ENCODE measurements at places on chromosomes 3 and 15.
A peak's percentile ranks its signal among the peaks of the same experiment; 100 is the strongest.

GRCh38 chr15:35673093-35673684 is 127.2 kb upstream of the DPH6 start:
- DNase-seq, result no peak

DNA sequence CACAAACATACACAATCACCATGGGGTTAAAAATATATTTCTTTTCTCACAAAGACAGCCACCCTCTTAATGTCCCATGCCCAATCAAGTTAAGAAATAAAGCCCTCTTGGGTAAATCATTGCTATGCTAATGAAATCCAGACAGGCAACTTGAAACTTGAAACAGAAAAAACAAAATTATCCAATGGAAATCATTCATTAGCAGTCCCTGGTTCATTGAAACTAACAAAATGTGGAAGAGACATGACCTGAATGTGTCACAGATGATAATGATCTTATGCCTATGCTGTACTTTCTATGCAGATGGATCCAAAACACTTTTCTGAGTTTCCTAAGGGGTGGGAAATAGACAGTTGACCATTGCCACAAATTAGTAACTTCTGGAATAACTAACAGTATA is 983.7 kb downstream of the MCTP2 start:
- DNase-seq, result no peak

- DNase-seq, result no peak
Observed at GRCh38 chr3:195868866-195869412, 39.4 kb downstream of the TNK2 start.

DNA sequence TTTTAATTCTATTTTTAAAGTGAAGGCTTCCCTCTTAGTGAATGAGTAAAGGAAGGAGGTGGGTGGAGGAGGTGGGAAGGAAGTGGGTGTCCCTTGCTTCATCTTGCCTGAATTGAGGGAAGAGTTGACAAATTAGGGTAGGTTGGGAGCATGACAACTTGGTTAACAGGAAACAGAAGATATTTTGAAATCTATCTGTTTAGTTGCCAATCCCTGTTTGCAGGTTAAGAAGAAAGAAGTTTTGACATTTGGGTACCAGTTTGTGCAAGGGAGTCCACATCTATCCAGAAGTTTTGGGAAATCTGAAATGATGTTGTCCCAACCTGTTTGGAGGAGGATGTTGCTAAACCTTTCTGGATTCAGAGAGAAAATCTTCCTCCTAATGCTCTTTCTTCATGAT is 204.1 kb upstream of the SUCLG2 start:
- no peak for DNase-seq

DNA sequence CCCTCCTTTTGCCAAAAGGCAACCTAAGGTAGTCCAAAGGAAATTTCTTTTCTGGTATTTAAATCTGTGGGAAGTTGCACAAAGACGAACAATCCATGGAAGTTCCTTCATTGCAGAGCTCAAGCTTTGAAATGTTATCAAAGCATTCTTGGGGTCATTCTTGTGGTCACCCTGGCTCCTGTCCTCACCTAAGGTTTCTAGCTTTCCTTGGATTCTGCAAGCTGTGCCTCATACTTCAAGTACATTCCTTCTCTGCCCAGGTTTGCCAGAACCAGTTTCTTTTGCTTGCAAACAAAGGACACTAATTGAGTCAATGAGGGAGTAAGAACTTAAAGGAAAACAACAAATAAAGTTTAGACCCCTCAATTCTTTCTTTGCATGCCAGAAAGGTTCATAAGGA is 329.8 kb upstream of the PDZRN3 start:
- DNase-seq, result no peak

DNA sequence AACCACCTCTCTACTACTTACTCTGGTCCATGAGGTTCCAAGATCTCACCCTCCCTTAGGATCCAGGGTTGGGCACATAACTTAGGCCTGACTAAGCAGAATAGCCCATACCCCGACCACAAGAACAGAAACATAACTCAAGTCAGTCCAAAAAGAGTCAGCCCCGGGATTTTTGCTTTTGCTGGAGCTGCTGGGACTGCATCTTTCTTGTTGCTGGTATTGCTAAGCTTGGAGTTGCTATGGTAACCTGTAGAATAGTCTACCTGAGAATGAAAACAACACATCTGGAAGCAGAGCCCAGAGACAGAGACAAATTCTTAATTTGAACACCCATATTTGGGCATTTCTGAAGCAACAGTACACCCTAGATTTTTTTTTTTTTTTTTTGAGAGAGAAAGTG is 6.5 kb downstream of the RUBCN start:
- DNase-seq, result peak; percentile 85

DNA sequence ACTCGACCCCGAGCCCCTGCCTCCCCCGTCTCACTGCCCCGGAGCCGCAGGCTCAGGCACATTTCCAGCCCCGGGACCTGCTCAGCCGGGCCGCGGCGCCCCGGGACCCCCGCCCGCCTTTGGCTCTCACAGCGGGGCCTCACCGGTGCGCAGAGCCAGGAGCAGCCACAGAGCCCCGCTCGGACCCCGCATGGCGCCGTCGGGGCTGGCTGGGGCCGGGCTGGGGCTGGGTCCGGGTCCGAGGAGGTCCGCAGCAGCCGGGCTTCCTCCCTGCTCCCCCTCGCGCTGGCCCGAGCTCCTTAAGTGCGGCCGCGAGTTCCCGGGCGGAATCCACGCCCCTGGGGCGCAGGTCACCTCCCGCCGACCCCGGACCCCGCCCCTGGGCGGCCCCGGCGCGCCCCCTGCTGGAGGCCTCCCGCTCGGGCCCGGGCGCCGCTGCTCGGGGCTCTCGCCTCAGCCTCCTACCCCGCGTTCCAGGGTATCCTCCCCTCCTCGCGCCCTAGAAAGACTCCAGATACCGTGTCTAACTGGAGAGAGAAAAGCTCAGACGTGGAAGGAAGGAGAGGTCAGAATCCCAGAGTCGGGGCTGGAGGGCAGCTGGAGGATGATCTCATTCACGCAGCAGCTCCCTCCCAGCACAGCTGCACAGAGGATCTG is at the start of gene MELTF:
Gene MELTF (minus strand): TSS at position 307 of the 657 bp plus-strand sequence. CDS start 115 bp downstream, at position 192.
- peak; percentile 94 for DNase-seq

DNA sequence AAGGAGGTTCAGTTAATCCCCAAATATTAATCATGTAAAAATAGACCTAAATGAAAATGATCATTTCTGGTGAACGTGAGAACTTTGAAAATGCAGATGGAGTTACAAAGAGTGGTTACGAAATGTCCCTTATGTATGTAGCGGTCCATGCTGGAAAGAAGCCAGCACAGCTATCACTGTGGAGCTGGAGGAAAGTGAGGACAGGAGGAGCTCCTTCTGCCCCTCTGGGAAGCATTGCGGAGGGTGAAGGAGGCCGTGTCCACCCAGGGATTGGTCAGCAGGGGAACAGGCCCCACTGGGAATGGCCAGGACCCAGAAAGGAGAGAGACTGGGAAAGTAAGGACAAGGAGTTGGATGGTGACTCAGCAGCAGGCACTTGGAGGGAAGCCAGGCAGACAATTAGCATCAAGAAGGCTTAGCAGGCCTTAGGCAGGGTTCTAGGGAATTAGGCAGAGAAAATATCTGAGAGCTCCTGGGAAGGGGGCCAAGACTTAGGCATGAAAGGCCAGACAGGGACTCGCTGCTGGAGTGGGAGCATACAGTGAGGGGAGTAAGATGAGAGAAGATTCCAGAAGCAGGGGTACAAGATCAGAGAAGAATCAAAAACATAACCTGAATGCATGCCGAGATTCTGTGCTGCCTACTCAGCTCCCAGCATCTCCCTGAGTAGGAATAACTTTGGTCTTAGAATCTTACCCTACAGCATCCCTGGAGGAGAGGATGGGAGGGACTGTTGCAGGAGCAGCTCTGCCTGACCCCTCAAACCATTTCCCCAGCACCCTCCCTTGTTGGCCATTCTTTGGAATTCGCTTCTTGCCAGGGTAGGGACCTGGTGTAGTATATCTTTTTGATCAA is 171.0 kb upstream of the UMPS start:
- peak; percentile 85 for DNase-seq

DNA sequence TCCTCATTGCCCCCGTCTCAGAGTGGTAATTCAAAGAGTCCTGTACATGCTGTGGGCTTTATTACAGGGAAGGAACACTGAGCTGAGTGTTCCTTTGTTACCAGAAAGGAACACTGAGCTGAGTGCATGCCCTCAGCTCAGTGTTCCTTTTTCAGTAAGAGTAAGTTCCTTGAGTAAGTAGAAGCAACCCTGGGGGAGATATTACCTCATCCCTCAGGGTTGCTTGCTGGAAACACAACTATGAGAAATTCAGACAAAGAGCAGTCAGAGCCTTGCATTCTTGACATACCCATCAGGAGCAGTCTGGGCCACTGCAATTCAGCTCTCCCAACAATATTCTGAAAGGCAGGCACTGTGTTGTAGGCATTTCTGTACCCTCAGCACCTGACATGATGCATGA is 17.0 kb downstream of the CHRM5 start:
- DNase-seq, result peak; percentile 81

GRCh38 chr15:58165661-58166060 is 27.5 kb downstream of the AQP9 start:
- DNase-seq, result no peak

- DNase-seq, result peak; percentile 99
Observed at GRCh38 chr3:14124615-14125192, at the start of the genes CHCHD4 and TMEM43. TSS of gene CHCHD4 (minus strand) at chr3:14124870. CDS start at chr3:14124676, 194 bp downstream. TSS of gene TMEM43 (plus strand) at chr3:14125052. CDS start at chr3:14125194, 142 bp downstream.

- DNase-seq, result peak; percentile 45
Observed at GRCh38 chr3:178618197-178618596, 82.0 kb downstream of the KCNMB2 start.

GRCh38 chr3:105885256-105885655 is 16.4 kb upstream of the CBLB start:
- DNase-seq, result peak; percentile 42

- no peak for DNase-seq
Observed at GRCh38 chr15:29911705-29912104, 89.4 kb upstream of the TJP1 start.

DNA sequence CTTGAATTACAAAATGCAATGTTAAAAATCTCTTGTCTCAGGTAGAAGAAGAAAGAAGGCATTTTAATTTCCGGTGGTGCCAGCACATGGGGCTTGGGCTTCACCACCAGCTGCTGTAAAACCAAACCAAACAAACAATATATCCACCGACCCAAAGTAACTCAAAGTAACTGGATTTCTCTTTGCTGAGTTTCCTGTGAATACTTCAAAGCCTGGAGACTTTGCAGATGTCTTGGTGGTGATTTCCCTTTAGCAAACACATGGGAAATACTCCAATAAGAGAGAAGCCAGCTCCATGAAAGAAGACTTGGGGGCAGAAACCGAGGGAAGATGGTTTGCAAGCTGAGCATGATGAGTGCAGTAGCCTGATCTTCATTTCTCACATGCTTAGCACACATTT is 62.6 kb downstream of the EIF4E3 start:
- no peak for DNase-seq

- no peak for DNase-seq
Observed at GRCh38 chr3:195693428-195694216, 27.2 kb upstream of the MUC20 start.

GRCh38 chr15:101353240-101353639 is 58.2 kb upstream of the SNRPA1 start:
- DNase-seq, result no peak

DNA sequence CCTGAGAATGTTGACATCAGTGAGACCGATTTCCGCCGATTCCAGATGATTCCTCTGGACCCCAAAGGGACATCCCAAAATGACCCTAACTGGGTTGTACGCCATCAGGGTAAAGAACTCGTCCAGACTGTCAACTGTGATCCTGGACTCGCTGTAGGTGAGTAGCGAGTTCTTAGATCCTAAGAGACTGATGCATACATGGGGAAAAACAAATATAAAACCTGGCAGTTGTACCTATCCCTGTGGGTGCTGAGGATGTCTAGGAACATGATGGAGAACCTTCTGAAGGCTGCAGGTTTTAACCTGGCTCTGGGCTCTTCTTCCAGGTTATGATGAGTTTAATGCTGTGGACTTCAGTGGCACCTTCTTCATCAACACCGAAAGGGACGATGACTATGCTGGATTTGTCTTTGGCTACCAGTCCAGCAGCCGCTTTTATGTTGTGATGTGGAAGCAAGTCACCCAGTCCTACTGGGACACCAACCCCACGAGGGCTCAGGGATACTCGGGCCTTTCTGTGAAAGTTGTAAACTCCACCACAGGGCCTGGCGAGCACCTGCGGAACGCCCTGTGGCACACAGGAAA is 12.3 kb downstream of the THBS1 start:
- DNase-seq, result no peak

DNA sequence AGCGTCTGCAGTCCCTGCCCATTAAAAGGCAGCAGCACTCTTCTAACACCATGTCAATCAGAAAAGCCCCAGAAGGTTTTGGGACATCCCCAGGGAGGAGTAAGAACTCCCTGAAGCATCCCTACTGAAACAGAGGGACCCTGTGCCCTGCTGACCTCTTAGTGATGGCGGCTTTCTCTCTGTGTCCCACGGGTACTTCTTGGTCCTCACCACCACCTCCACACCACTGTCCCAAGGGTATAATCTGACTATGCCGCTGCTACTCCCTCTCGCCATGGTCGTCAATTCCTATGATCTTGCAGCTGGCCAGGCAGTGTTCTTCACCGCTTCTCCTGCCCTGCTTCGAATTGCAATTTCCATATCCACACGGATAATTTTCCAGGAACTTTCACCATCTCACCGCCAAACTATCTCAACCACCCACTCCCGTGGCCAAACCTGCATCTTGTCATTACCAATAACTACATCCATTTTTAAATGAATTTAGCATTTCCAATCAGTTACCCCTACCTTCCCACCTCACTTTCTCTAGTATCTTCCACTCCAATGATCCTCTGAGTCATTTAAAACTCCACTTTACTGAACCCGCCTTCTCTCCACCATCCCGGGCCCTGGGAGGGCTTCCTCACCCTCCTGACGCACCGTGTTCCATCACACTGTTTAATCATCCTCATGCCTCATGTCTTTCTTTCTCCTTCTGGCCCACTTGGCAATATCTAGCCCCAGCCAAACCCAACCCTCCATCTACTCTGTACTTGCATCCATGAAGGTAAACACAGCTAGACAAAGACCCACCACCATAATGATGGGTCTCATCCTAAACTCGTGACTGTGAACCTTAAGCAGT is 23.7 kb downstream of the PRR23E start:
- no peak for DNase-seq

- DNase-seq, result no peak
Observed at GRCh38 chr15:47669221-47669620, 48.1 kb upstream of the SEMA6D start.

GRCh38 chr3:124653797-124654469 is 76.3 kb upstream of the UMPS start:
- DNase-seq, result no peak

DNA sequence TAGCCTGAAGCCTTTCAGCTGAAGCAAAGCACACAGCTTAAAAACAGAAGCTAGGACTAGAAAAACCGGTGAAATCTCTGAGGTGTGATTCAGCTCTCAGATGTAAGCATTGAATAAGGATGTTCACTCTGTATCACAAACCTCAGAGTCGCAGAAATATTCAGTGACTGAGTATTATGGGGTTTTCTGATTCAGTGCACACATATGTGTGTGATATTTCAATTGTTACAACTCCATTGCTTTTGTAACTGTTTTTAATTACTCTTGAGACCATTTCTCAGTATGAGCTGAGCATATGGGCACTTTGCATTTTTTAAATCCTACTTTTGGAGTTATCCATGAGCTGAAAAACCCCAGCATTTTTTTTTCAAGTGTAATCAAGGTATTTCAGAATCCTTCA is 868.8 kb downstream of the NTRK3 start:
- DNase-seq, result no peak

Measured in GM03348 (cell line).